NCI-H187 treated with DMSO at 0.1 percent for 48 hours (cell line): ENCODE measurements at places on chromosomes 2 and 18.
A peak's percentile ranks its signal among the peaks of the same experiment; 100 is the strongest.

DNA sequence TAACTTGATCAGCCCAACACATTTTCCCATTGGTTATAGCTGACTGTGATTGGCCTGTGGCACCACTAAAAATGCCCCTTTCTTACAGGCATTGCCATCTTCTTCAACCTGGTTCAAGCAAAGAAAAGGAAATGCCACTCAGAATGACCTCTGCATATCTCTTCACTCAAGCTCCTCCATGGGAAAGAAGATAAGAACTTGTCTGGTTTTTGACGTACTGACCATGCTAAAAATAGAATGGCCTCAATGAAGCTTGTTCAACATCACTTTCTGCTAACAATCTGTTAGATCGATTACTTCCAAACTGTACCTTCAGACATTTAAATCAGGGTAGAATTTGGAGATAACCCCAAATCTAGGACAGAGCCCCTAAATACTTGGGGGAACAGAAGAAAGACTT, 109.5 kb downstream of the CABYR start:
- no peak for DNase-seq

DNA sequence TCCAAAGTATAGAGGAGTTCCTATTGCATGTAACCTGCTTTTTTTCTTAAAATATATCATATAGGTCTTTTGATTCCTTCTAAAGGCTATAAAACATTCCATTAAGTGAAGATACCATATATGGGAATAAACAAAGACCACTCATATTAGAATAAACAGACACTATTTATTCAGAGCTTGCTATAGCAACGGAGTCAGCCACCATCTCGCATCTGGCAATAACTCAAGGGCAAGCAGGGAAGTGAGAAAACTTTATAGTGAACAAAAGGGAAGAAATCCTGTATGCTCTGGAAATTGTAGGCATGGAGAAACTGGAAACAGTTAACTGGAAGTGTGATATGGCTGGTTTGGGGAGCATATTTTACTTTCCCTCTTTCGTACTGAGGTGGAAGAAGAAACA, 301.9 kb downstream of the PTH2R start:
- DNase-seq = no peak

- DNase-seq = no peak
Measured at GRCh38 chr2:49241991-49242390, 87.7 kb upstream of the FSHR start.

DNA sequence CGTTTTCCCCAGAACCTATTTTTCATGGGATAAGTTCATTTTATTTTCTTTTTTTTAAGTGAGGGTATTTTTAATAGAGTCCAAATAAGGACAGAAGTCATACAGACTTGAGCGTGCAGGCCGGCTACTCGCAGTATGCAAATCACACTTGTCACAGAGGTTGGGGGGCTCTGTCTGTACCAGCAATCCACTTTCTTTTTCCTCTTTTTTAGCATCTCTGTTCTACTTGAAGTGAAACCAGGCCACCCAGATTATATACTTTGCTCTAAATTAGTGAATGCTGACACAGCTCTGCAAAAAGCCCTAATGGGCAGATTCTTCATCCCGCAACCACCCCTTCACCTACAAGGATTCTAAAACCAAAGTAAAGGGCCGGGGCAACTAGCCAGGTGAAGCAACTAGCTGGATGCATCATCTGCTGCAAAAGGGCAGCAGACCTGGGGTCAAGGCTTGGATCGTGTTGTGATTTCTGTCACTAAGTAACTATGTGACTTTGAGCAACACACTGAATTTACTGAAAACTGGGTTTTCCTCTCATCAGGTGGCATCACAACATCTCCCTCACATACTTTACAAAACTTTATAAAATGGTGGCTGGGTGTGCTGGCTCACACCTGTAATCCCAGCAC, 18.4 kb downstream of the KDSR start:
- DNase-seq = no peak

DNA sequence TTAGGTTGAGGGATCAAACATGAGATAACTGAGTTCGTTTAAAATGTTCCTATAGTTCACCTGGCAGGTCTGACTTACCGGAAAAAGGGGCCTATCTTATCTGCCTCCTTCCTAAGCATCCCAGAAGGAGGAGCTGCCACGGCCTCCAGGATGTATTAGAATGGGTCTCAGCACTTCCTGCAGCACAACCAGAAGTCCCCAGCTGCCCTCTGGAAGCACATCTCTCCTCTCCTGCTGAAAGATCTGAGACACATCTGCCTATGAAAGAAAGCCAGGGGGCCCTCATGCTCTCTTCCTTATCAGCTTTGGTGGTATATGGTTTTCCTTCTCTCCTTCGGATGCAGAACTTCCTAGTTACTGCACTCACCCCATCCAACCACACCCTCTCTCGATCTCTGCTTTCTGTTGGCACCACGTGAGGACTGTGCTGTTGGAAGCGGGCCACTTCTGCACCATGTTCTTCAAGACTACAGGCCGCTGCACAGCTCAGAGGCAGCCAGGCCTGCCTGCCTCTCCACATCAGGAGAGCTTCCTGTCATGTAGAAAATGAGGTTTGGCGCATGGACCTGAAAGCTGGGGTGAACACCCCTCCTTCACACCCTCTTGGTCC, 6.5 kb downstream of the IGFBP5 start:
- DNase-seq = no peak

- no peak for DNase-seq
Measured at GRCh38 chr2:187879491-187879890, 325.3 kb upstream of the TFPI start.

- DNase-seq = no peak
Measured at GRCh38 chr2:74020702-74021406, 36.1 kb downstream of the TET3 start.

GRCh38 chr18:498931-499775, 1.3 kb downstream of the COLEC12 start:
- no peak for DNase-seq

DNA sequence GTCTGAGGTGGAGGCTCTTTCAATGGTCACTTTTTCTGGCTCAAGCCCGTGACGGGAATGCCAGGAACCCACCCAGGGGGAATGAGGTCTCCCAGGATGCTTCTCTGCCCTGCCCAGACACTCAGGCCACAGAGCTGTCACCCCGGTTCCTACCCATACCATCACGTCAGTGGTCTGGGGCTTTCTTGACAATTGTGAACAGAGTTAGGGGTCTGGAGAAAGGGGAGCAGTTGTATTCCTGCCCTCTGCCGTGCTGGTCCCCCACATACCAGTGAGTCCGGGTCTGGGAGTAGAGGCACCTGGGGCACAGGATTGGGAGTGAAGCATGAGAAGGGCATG, 97.2 kb downstream of the B3GNT2 start:
- DNase-seq = no peak

DNA sequence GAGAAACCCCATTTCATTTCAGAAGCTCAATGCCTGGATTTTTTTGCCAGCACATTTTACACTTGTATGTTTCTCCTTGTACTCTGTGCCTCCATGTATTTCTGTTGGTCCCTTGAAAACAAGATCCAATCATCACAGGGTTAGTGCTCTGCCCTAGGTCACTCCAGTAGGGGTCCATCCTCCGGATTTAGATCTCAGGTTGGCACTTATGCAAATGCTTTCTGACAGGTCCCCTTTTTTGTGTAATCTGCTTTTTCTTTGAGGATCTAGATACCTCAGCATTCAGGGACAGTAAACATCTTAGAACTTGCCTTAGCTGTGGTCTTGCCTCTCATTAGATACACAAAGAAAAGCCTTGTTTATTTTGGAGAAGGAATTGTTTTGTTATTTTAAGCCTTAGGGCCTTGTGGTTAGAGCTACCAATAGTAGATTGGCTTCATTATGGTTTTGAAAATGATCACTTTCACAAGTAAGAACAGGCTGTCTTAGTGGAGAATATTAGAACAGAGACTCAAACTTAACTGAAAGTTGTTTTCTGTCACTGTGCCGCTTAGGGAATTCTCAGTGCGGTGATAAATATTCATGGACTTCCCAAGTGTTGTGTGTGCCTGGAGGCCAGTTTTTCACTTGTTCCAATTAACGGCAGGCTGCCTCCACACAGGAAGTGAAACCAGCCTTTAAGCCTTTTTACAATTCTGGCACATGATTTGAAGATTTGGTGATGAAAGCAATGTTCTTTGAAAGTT, 7.8 kb downstream of the MERTK start:
- DNase-seq = no peak

GRCh38 chr2:238978497-238978896, 130.6 kb downstream of the TWIST2 start:
- DNase-seq = no peak

DNA sequence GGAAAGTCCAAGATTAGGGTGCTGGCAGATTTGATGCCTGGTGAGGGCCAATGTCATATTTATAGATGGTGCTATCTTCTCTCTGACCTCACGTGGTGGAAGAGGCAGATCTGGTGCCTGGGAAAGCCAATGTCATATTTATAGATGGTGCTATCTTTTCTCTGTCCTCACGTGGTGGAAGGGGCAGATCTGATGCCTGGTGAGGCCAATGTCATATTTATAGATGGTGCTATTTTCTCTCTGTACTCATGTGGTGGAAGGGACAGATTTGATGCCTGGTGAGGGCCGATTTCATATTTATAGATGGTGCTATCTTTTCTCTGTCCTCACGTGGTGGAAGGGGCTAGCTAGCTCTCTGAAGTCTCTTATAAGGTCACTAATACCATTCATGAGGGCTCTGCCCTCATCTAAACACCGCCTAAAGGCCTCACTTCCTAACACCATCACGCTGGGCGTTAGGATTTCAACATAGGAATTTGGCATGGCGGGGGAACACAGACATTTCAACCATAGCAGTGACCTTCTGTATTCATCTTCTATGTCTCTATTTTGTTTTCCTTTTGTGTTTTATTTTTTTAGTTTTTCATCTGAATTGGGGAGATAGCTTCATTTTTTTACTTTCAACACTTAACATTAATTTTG, 278.4 kb downstream of the SPAG16 start:
- DNase-seq = no peak

GRCh38 chr2:66434679-66435548, at the start of gene MEIS1:
Gene MEIS1 (plus strand): TSS chr2:66435125. CDS start chr2:66435857, 732 bp downstream.
- peak; percentile 94 for DNase-seq

DNA sequence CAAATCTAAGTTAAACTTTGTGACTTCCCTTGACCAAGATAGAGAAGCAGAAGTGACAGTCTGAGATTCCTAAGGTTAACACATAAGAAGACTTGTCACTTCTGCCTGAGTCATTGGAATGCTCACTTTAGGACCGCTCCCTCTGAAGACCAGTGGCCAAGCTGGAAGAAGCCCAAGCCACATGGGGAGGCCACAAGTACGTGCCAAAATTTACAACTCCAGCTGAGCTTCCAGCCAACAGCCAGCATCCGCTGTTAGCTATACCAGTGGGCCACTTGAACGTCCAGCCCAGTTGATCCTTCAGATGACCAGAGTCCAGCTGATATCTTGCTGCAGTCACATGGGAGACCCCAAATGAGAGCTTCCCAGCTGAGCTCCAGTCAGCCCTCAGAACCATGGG, 18.1 kb upstream of the ANTXR1 start:
- DNase-seq = no peak

- DNase-seq = no peak
Measured at GRCh38 chr2:129904532-129905446, 74.7 kb upstream of the RAB6C start.

DNA sequence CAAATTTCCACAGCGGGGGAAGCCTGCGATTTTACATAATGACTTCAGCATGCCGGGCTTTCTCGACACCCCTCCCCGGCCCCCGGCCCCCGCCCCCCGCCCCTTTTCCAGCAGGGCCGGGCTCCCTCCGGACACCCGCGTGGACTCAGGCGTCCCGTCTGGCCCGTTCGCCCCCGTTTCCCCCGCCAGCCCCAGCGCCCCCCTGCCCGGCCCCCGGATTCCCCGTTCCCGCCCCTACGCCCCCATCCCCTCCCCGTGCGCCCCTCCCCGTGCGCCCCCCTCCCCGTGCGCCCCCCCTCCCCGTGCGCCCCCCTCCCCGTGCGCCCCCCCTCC, 456 bp upstream of the NFATC1 start:
- no peak for DNase-seq

GRCh38 chr2:145593991-145594614, 1074.2 kb upstream of the ZEB2 start:
- no peak for DNase-seq

- DNase-seq = no peak
Measured at GRCh38 chr2:237057893-237058300, 27.8 kb upstream of the COPS8 start.

DNA sequence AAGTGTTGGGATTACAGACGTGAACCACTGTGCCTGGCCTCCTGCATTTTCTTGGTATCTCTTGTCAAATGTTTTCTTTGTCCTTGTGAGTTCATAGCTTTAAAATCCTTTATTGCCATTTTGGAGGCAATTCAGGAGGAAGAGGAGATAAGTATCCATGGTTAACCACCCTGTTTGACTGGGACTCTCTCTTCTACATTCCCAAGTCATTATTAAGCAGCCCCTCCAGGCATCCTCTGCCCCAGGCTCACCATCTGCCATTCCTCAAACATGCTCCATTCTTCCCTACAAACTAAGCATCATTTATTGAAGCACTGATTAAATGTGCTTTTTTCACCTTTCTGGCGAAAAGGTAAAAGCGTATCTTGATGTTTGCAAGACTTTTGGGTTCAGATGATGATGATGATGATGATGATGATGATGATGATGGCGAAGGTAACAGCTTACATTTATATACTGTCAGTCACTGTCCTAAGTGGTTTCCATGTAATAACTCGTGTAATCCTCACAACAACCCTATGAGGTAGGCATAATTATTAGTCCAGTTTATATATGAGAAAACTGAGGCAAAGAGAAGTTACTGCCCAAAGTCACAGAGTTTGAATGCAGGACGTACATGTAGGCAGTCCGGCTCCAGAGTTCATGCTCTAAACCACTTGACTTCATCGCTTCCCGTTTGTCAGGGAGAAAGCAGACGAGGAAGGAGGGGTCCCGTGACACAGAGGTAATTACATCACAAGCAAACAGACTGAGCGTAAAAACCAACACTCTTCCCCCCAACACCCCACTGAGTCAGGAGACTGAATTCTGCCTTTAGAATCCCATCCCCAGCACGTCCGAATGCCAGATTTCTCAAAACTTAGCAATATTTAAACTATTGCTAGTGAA, 69.7 kb upstream of the ACKR3 start:
- no peak for DNase-seq

DNA sequence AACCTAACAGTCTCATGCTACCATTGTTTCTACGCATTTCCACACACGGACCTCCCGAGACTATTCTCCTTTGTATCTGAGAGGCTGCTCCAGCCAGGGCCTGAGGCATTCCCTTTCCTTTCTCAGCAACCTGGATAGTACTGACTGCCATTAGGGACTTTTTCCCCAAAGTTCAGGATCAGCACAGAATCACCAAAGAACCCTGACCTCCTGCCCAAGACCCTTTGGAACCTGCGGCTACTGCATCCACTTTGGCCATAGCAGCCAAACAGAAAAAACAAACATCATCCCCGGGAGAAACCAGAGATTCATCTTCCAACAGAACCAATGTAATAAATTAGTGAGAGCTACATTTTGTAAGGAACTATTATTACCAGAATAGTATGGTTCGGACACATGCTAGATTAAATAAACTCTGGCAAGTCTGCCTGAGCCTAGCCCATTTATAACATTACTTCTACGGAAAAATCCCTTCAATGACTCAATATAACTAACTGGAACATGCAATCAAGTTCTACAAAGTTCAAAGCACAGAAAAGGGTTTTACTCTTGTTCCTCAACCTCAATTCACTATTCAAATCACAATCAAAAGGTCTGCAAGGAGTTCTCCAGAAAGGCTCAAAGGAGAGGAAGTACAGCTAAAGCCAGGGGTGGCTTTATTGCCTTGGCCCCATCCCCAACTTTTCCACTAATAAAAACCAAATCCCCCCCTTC, 51.8 kb downstream of the LPIN2 start:
- DNase-seq = no peak
